GM04504 (cell line): ENCODE measurements at places on chromosomes 16 and 17.

DNA sequence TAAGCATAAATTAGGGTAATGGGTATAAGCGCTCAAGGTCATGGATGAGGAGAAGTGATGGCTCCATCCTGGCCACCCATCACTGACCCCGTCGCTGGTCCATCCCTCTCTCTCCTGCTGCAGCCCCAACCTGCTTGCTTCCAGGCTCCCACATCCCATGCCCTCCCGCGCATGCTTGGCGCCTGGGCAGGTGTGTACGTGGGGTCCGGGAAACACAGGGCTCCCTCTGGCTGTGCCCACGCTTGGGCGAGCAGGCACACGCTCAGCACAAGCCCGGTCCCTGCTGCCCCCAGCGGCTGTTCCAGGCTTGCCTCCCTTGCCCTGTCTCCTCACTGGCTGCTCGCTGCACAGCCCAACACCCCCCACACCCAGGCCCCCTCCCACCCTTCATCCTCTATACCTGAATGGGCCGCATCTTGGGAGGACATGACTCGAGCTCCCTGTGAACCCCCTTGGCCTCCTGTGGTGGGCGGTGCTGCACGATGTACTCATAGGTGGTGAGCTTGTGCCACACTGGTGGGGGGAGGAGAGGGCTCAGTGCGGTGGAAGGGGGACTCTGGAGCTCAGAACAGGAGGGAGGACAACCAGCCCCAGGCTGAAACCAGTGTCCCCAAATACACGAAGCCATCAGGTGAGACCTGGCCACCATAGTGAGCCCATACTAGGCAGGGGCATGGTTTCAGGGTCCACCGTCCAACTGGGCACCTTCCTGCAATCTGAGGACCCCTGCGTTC is 4.7 kb upstream of the TPPP3 start:
- DNase-seq: no peak

- no peak for DNase-seq
Measured at GRCh38 chr16:3494386-3494973, 809 bp downstream of the C16orf90 start.

DNA sequence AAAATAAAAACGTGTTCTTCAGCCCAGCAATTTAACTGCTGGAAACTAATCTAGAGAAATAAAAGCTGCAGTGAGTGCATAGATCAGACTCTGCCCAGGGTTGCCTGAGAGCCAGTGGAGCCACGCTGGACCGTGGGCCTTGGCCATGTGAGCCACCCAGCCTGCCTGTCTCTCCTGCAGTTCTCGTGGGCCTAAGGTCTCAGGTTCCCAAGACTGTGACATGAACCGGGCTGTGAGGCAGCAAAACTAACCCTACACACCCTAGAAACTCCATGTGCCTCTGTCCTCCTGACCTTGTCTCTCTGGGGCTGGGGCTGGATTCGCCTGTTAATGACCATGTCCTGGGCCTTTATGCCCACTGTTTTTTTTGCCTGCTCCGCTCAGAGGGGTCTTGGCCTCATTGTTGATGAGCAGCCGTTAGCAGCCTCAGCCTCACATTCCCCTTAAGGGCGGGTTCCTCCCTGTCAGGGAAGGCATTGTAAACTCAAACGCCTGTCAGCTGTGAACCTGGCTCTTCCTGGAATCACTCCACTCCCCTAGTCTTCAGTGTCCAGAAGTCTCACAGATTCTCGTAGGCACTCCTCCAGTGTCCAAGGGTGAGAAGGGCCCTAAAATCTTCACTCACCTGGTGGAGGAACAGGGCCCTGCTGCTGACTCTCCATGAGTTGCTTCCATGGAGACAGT is 16.9 kb downstream of the C16orf90 start:
- no peak for DNase-seq

DNA sequence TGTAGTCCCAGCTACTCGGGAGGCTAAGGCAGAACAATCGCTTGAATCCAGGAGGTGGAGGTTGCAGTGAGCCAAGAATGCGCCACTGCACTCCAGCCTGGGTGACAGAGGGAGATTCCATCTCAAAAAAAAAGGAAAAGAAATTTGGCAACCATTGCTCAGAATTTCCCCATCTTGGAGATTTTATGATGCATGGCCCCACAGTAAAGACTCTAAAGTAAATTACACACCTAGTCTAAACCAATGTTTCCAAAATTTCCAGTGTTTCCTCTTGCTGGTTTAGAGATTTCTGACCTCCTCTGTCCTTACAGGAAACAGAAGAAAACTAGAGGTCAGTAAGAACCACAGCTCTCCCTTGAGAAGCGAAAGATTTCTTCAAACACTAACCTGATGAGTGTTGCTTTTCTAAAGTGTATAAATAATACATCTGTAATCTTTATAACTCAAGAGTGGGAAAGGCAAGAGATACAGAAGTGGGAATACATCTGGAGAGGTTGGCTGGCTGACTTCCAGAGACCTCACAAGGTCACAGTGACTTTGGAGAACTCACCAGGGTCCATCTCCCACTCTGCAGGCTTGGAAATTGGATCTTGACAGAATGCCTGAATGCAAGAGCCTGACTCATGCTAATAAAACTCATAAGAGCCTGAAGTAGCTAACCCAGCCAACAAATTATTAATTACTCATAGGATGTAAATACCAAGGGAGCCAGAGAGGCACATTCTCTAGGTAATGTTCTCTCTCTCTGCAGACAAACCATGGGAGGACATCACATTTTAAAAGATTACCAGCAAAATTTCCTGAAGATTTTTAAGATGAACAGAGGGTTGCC is 8.8 kb downstream of the ADAT1 start:
- DNase-seq: no peak

- DNase-seq: no peak
Measured at GRCh38 chr16:8955828-8956227, 7.9 kb downstream of the USP7 start.

- DNase-seq: no peak
Measured at GRCh38 chr17:75610103-75610984, 22.7 kb downstream of the MYO15B start.

DNA sequence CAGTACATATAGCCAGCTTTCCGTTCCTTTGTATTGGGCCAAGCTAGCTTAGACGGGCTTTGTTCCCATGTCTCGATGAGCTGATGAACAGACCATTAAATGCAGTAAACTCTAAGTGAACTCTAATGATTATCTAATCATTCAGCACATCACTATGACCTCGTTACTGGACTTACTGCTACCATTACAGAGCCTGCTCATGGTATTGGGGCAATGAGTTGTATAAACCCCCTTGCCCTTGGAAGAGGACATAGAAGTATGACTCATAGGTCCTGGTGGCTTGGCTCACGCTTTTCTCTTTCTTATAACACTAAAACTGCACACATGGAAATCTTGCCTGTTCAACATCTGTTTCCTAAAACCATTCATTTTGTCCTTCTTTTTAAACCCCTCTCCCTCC is 93.6 kb upstream of the DYNLRB2 start:
- no peak for DNase-seq

DNA sequence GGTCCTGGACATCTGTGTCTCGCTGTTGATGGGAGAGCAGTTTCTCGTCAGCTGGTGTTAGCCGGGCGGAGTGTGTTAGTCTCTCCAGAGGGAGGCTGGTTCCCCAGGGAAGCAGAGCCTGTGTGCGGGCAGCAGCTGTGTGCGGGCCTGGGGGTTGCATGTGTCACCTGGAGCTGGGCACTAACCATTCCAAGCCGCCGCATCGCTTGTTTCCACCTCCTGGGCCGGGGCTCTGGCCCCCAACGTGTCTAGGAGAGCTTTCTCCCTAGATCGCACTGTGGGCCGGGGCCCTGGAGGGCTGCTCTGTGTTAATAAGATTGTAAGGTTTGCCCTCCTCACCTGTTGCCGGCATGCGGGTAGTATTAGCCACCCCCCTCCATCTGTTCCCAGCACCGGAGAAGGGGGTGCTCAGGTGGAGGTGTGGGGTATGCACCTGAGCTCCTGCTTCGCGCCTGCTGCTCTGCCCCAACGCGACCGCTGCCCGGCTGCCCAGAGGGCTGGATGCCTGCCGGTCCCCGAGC is 17.9 kb downstream of the GAA start:
- no peak for DNase-seq

- DNase-seq: no peak
Measured at GRCh38 chr16:29825145-29826044, 5.1 kb downstream of the MVP start.

GRCh38 chr17:65529761-65530522 is 31.5 kb downstream of the AXIN2 start:
- no peak for DNase-seq

DNA sequence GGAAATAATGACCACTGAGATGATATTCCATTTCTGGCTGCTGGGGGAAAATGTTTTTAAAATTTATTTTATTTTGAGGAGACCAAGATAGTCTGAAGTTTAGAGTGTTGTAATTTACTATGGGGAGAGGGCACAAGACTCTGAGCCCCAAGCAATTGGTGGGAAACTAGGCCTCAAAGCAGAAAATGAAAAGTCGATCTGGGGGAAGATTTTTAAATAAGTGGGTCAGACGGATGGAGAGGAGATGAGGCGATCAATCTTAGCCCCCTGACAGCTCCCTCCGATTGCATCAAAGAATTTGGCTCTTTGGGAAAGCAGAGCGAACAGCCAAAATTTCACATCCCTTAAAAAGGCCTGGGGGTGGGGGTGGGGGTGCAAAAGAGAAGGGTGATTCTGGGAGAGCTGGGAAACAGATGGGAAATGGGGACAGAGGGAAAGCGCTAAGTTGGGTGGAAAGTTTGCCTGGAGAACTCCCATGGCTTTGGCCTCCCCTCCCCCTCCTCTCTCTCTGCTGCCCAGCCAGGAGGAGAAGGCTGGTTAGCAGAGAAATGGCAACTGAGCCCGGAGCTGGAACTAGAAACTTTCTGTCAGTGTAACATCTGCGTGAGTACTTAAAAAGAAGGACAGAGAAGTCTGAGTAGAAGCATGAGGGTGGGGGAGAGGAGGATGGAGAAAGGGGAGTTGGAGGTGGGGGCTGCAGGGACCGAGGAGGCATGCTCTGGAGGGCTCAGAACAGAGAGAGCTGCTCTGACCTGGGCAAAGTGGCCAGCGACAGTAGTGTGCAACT is 1.4 kb upstream of the HOXB2 start:
- DNase-seq: no peak

- peak; percentile 58 for DNase-seq
Measured at GRCh38 chr16:22092143-22092933, at the start of gene VWA3A. Gene VWA3A, plus strand, starts transcription at chr16:22092541. Its CDS starts 97 bp downstream, at chr16:22092638.

GRCh38 chr16:58499092-58499511 is 841 bp upstream of the NDRG4 start:
- DNase-seq: no peak

- peak; percentile 75 for DNase-seq
Measured at GRCh38 chr16:86680162-86680561, 101.8 kb downstream of the FOXL1 start.

GRCh38 chr16:4947722-4948503 is 10.2 kb upstream of the SEC14L5 start:
- no peak for DNase-seq

DNA sequence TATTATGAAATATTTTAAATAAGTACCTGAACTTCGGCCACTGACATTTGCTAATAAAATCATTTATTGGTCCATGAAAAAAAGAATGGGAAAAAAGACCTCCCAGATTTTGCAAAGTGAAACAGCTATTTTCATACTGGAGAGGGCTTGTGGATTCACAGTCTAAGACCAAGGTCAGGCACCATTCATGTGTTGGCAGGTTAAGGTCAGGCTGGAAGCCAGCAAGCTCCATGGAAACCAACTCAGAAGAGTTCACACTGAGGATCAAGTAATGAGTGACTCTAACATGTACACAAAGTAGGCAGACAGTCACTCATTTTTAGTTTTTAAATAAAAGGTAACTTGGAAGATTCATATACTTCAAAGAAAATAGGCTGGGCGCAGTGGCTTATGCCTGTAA is 3.4 kb downstream of the DNAJA2 start:
- DNase-seq: no peak

DNA sequence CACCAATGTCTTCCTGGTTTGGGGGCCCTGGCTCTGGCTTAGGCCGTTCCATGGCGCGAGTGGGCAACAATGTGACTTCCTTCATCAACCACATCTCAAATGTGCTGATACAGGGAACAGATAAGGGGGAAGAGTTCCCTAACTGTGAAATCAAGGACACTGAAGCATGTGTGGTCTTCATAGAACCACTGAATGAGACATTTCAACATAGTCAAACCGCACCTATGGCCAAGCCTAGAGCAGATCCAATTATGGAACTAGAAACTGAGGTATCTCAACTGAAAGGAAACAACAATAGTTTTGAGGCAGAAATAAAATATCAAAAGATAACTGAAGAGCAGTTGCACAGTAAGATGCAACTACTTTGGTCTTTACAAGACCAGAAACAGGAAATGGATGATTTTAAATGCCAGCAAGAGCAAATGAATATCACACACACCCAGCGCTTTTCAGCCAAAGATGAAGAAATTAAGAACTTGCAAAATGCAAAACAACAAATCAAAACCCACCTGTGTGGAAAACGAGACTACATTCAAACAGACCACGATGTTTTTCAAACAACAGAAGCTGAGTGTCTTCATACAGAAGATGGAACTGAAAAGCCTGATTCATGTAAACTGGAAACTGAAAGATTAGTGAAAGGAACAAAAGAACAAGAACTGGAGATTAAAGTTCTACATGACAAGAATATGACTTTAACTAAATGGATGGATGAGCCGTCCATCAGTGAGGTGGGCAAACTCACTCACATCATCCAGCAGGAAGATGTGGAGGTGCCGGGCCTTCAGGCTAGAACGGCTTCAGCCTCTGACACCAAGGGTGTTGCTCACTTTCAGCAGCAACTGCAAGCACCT is 18.1 kb upstream of the LCMT1 start:
- no peak for DNase-seq

DNA sequence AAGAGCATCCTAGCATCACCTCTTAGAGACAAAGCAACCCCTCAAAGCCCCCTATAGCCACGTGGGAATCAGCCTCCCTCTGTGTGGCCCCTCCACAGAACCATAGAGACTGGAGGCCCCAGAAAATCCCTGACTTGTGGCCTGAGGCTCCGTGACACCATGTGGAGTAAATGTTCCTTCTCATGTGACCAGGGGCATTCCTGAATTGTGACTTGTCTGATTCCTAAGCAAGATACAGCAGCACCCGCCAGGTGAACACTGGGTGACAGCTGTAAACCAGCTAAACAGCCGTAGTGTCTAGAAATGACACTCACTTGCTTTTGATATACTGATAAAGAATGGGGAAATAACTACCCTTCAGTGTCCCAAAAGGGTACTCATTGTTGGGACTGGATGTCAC is 79.0 kb downstream of the DYNLRB2 start:
- no peak for DNase-seq

- no peak for DNase-seq
Measured at GRCh38 chr17:28041844-28042656, 427 bp upstream of the NLK start.
